ENCODE measurements at places on chromosomes 3 and 15. TPM values are rescaled to one million over a fixed set of nuclear protein-coding genes. Genes with fewer than 3 reads are reported as not detected.

DNA sequence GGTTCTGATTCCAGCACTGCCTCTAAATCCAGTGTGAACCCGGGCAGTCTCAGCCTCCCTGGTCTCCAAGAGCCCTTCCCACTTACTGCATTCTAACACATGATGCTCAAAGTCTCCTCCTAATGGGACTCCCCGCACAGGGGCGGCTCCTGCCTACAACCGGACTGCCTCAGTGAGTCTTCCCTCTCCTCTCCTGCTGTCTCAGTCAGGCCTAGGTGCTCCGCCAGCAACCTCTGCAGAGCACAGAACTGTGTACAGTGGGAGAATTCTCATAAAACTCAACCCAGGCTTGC lies 28.9 kb downstream of the TBC1D2B start:
- DNase-seq = no peak

The RBMS3 gene
- 23.4 TPM for total RNA-seq

- no peak for DNase-seq
Observed at GRCh38 chr3:21159543-21159906, 591.5 kb downstream of the ZNF385D start.

The ACTC1 gene
- total RNA-seq = 0.51 TPM

Measured in suprapubic skin (tissue), 4 donors.